ENCODE measurements at places on chromosomes 2 and 18.

- DNase-seq, result no peak
Observed at GRCh38 chr2:43898838-43899346, 60.1 kb downstream of the ABCG8 start.

DNA sequence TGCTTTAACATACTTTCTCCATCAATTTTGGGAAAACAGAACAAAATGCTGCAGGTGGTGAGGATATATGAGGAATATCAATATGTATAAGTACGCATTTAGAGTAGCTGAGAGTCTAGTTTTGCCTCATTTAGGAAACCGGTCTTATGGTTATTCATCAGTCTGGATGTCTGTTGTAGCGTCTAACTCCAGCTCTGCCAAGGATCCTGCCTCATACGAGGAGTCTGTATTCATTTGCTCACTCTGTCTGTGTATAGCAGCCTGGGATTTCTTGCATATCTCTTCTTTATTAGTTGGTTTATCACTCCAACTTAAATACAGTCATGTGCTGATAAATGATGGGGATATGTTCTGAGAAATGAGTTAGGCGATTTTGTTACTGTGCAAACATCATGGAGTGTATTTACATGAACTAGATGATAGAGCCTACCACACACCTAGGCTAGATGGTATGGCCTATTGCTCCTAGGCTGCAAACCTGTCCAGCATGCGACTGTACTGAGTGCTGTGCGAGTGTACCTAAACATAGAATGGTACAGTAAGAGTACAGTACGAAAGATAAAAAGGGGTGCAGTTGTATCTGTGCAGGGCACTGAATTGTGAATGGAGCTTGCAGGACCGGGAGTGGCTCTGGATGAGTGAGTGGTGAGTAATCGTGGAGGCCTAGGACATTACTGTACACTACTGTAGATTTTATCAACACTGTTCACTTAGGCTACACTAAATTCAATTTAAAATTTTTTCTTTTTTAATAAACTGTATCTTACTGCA lies 148.1 kb downstream of the ZNF407 start:
- peak; percentile 61 for DNase-seq

- DNase-seq, result no peak
Observed at GRCh38 chr2:43766006-43766405, 7.8 kb upstream of the DYNC2LI1 start.

DNA sequence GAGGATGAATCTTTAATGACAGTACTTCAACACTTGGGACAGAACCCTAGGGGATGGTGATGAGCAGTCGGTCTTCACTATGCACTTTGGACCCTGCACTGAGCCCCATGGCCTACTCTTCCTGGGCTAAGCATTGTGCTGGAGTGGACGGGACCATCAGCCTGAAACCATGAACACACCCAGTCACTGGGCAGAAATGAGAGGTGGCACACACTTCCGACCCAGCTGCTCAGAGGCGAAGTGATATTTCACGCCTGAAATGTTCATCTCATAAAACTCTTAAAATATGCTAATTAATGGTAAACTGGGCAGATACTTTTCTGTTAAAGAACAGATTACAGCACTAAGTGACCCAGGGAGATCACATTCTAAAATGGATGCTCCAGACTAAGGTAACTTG lies 150.3 kb upstream of the NDUFV2 start:
- no peak for DNase-seq

DNA sequence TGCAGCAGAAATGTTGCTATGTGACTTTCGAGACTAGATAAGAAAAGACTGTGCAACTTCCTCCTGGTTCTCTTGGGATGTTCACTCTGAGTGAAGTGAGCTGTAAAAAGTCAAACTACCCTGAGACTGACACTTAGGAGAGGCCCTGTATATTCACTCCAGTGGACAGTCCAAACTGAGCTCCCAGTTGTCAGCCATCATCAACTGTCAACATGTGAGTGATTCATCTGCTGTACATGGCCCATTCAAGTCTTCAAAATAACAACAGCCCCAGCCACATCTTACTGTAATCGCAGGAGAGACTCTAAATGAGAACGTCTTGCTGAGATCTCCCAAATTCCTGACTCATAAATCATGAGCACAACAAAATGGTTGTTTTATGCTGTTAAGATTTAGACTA lies 8.5 kb upstream of the UNC80 start:
- no peak for DNase-seq
